Stimulated activated CD4-positive, alpha-beta T cell treated with anti-CD3 and anti-CD28 coated beads, Interleukin-15, amount 100 ng/mL, for 1 hour (primary cell): ENCODE measurements at places on chromosomes 12 and 14.

- DNase-seq: no peak
Observed at GRCh38 chr12:49880756-49881414, 22.8 kb downstream of the FAIM2 start.

- DNase-seq: no peak
Observed at GRCh38 chr12:2745655-2746054, 49.1 kb upstream of the FKBP4 start.

GRCh38 chr12:68780731-68781130 is 27.2 kb upstream of the MDM2 start:
- DNase-seq: no peak

GRCh38 chr14:95323917-95324316 is 4.2 kb upstream of the CLMN start:
- DNase-seq: no peak

- no peak for DNase-seq
Observed at GRCh38 chr14:94448071-94448808, 4.4 kb downstream of the SERPINA11 start.

DNA sequence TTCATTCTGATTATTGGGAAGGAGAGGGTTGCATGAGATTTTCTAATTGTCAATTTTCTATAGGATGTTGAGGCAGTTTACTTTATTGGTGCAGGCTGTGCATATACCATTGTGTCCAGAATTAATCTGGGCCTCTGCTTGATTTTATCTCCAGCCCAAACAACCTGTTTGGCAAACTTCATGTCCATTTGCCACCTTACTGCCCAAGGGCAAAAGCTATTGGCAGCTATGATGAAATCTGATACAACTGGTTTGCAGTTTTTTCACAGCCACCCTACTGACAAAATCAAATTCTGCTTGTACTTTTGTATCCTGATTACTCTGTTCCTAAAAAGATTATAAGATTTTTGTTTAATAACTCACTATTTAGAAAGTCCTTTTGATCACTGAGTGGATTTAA is 789.2 kb upstream of the FBXO33 start:
- DNase-seq: no peak

DNA sequence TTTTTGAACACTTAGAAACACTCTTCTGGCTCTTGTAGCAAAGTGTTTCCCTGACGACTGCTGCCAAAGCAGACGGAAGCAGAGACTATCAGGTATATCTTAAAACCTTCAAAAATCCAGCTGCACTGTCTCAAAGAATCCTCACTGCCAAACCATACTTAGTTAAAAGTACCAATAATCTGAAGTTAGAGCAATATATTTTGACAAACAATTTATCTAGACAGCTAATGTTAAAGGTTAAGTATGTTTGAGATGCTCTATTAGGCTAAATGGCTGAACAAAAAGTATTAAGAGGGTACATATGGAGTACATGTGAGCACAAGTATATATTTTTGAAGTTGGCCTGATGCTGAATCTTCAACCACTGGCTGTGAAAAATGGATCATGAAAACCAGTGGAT is 331.9 kb upstream of the DIO2 start:
- no peak for DNase-seq

- DNase-seq: no peak
Observed at GRCh38 chr12:130573235-130573634, 142.9 kb downstream of the RIMBP2 start.

DNA sequence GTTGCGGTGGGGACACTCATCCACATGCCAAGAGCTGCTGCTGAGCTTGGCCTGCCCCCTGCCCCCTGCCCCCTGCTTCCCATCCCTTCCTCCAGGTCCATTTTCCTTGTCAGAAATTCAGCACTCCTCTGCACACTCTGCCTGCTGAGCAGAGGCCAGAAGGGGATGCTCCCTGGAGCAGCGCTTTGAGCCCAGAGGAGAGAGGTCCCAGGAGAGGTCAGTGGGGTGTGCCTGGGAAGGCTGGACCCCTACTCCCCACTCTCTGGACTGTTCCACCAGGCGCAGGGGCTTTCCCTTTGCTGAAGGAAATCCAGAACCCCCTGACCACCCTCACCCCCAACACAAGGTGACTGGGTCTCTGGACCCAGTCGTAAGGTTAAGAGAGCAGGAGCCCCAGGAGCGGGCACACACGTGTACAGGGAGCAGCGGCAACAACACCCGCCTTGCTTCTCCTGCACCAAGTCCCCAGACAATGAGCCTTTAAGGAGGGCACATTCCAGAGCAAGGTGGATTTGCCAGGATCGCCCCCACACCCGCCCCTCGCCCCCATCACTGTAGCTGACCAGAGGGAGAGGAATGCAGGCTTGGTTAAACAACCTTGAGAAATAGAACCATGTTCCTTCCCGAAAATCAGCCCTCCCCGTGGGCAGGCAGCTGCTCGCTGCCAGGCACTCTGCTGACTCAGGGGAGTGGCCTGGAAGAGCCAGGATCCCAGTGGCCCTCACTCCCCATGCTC is 30.7 kb downstream of the ISCA2 start:
- no peak for DNase-seq

DNA sequence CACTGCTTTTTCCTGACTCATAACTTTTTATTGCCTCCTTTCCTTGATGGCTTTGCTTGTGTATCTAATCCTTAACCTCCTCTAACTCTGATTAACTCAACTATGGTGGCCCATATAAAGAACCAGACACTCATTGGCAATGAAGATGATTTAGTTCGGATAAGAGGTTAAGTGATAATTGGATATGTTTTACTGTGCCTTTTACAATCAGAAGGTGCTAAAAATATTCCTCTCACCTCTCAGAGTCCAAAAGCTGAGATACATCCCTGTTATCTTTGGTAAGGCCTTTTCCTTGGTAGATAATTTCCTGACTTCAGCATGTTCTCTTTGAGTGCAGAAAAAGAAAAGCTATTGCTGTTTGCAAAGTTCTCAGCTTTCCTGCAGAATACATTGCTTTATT is 367.7 kb downstream of the SLC16A7 start:
- DNase-seq: no peak

GRCh38 chr12:66971816-66972215 is 292.9 kb upstream of the GRIP1 start:
- DNase-seq: no peak

DNA sequence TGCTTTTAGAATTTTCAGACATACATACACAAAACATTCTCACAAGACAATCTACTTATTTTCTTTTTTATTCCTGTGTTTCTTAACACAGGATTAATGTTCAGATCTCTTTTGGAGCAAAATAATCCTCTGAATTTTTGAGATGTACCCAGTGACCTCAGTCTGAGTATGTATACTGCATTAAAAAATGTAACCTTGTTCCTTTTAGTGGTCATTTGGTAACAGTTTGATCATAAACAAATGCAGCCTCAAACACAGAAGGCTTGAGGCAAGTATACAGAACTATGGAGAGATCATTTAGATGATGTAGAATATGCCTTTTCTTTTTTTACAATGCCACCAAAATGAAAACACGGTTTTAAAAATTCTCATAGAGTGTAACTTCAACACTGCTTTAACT is 9.7 kb downstream of the HIF1A start:
- no peak for DNase-seq

DNA sequence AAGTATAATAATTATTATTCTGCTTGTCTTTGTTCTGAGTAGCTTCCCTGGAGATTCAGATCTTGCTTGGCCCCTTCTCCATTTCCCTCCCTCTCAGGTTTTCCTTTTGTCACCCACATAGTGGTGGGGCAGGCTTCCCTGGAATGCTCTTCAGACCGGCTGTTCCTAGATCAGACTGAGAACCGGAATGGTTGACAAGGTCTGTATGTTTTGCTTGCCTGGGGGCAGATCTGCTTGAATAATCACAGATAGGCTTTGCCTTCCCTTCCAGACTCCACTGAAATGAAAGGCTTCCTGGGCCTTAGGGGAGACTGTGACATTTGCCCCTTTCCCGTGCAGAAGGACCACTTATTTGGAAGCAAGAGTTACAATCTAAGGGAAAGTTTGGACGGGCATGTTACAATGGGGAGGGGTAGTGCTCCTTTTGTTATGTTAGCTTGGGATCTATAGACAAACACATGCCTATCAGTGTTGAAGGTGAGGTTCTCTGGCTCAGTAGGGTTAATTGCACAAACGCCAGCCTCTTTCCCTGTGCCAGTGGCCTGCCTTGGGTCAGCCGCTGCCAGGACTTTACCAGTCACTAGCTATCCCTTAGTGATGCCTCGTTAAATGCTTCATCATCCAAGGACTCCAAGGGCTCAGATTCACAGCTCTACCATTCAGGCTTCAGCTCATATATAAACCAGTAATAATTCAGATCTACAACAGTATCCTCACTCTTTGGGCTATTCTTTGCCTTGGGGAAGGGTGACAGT is 178.6 kb downstream of the SNAPC1 start:
- DNase-seq: no peak

DNA sequence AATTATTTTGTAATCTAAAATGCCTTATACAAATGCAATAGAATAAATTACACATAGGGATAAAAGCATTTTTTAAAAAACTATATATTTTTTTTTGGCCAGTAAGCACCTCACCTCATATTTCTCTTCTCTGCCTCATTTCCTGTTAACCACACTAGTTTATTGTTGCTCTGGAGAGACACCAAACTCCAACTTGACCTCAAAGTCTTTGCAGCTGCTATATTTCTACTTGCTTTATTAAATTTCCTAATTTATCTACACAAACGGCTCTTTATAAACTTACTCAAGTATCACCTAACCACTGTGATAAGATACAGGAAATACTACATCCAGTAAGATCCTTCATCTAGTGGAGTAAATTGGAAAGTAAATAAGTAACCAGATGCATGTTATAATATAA is 622.3 kb downstream of the C12orf50 start:
- DNase-seq: no peak

GRCh38 chr14:36055681-36056225 is 120.8 kb downstream of the PTCSC3 start:
- DNase-seq: no peak

- no peak for DNase-seq
Observed at GRCh38 chr14:37870170-37870569, 274.7 kb downstream of the TTC6 start.

- no peak for DNase-seq
Observed at GRCh38 chr12:125185311-125185739, 120.1 kb downstream of the AACS start.

GRCh38 chr12:25524366-25524765 is 28.7 kb downstream of the LMNTD1 start:
- no peak for DNase-seq

- DNase-seq: no peak
Observed at GRCh38 chr12:122403115-122403770, 19.2 kb downstream of the CLIP1 start.

GRCh38 chr14:104444159-104445030 is 135.2 kb upstream of the C14orf180 start:
- no peak for DNase-seq

DNA sequence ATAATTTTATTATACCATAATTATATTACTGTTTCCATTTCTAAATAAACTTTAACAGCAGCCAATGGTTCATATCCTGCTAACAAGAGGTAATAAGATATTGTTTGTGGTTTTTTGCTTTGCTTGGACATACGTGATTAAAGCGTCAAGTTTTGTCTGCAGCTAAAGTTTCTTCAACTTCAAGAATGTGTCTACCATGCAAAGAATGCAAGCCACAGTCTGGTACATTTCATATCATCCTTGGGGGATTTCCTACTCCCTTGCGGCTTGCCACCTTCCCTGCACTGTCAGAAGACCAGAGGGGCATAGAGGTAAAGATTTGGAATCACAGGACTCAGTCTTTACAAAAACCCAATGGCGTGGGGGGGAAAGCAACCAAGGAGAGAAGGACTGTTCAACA is 125.2 kb downstream of the MED13L start:
- no peak for DNase-seq

DNA sequence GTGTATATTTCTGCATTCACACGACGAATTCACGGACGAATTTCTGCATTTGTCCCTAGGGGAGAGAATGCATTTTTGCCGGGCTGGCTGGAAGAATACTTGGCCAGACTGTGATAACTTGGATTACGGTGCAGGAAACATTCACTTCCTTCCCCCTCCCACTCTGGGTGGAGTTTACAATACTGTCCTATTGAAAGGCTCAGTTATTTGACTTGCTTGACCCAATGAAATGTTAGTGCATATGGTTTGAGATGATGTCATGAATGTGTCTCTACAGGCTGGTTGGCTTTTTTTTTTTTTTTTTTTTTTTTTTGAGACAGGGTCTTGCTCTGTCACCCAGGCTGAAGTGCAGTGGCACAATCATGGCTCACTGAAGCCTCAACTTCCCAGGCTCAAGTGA is 90.7 kb upstream of the NOS1 start:
- no peak for DNase-seq

DNA sequence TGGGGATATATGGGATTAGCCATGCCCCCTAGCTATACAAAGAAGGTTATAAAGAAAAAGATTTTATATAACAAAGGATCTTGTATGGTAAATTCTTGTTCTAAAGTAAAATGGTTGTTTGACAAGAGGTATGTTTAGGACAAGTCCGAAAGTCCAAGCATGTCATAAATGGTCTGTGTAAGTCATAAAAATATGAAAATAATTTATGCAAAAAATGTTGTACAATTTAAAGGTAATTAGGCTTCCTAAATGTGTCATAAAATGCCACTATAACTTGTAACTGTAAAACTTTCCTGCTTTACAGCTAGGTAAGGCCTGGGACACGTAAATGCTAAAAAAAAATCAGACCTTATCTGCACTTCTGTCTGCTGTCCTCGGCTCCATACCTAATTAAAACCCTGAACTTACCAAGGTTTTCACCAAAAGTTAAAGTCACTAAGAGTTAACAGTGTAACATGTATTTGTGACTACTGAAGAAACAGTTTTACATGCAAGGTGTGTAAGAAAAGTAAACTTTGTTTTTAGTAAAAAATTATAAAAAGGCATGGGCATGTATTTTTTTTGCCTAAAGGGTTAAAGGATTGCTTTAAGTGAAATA is 110.0 kb upstream of the RESF1 start:
- DNase-seq: no peak

- DNase-seq: no peak
Observed at GRCh38 chr12:79534029-79534867, 156.5 kb downstream of the PAWR start.

DNA sequence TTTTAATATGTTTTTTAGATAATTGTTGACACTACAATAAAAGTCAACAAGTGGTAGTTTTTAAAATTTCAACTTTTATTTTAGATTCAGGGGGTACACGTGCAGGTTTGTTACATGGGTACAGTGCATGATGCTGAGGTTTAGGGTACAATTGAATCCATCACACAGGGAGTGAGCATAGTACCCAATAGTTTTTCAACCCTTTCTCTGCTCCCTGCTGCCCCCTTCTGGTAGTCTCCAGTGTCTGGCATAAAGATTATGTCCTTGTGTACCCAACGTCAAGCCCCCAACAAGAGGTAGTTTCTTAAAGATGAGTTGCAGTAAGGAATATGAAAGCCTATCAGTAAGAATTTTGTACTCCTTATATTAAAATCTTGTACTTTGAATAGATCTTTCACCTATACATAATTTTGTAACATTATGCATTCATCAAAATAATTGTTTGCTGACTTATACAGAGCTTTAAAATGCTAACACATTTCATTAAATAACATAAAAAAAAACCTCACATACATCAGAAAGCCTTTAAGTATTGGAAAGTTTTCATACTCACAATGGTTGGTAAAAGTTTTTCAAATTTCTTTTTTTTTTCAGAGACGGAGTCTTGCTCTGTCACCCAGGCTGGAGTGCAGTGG is 5.4 kb upstream of the RALGAPA1 start:
- peak; percentile 49 for DNase-seq

GRCh38 chr12:121799842-121800693 is 3.7 kb upstream of the SETD1B start:
- DNase-seq: peak; percentile 60

- DNase-seq: no peak
Observed at GRCh38 chr14:75150150-75150549, 23.3 kb upstream of the NEK9 start.

- DNase-seq: no peak
Observed at GRCh38 chr14:24780281-24780680, 146.3 kb upstream of the GZMB start.

- no peak for DNase-seq
Observed at GRCh38 chr12:101775816-101776215, 36.6 kb upstream of the SYCP3 start.
